DMS79 treated with DMSO at 0.1 percent for 48 hours (cell line): ENCODE measurements at places on chromosomes 7 and 10.

DNA sequence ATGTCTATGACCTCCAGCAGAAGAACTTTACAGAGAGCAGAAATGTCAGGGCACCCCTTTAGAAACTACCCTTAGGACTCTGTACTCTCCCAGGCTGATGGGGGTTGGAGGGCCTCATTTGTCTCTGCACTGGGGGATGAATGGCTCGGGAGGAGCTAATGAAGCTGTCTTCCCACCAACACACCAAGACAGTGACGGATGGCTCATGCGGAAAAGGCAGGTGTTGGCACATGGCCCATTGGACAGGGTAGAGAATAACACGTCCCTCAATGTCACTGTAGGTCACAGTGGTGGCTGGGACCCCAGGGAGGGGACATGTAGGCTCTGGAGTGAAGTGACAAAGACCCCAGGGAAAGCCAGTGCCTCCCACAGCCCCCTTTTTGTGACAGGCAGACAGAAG is 64.0 kb upstream of the PCBD1 start:
- no peak for DNase-seq

- DNase-seq, result peak; percentile 7
Observed at GRCh38 chr10:93288679-93289634, 193.2 kb downstream of the MYOF start.

DNA sequence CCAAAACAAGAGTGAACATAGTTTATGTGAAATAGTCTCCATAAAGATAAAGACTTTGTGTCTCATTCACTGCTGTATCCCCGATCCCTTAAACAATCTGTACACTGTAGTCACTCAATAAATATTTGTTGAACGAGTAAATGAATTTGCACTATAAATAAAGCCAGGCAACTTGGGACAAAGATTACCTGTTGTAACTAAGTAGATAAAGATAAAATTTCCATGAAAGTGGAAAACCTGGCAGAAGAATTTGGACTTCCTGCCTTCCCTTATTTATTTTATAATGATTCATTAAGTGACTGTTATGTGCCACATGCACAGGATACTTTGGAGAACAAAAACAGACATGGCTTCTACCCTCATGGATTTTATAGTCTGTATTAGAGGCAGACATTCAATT is 277.7 kb upstream of the KAT6B start:
- DNase-seq, result no peak

GRCh38 chr7:77199013-77199966 is at the start of gene FGL2:
FGL2 (minus strand) TSS chr7:77199819; CDS start chr7:77199793, 26 bp downstream.
- DNase-seq, result peak; percentile 65

GRCh38 chr7:152402384-152403250 is 33.2 kb downstream of the KMT2C start:
- DNase-seq, result no peak

GRCh38 chr7:69961436-69961835 is 363.2 kb downstream of the AUTS2 start:
- DNase-seq, result no peak

GRCh38 chr7:3916146-3916545 is 615.1 kb downstream of the SDK1 start:
- DNase-seq, result no peak

- no peak for DNase-seq
Observed at GRCh38 chr10:11798845-11799735, 24.1 kb upstream of the PROSER2 start.

DNA sequence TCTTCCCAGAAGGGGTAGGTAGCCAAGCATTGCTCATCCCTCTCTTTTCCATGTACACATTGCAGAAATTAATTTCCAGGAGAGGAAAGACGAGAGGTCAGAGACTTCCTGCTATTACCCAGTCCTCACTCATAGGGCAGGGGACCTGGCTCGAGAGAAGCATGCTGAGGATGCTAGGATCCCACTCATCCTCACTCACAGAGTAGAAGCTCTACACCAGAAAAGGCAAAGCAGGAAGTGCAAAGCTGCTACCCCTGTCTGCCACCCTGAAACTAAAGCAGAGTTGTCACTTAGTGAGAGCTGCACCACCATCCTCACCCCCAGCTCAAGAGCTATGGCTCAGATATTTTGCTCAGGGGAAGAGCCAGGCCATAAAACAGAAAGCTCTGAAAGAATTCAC is 9.9 kb downstream of the OR9A2 start:
- no peak for DNase-seq

GRCh38 chr7:92527300-92528187 is 776 bp downstream of the PEX1 start:
- peak; percentile 34 for DNase-seq

GRCh38 chr10:69346776-69347175 is 68.5 kb downstream of the HK1 start:
- no peak for DNase-seq

DNA sequence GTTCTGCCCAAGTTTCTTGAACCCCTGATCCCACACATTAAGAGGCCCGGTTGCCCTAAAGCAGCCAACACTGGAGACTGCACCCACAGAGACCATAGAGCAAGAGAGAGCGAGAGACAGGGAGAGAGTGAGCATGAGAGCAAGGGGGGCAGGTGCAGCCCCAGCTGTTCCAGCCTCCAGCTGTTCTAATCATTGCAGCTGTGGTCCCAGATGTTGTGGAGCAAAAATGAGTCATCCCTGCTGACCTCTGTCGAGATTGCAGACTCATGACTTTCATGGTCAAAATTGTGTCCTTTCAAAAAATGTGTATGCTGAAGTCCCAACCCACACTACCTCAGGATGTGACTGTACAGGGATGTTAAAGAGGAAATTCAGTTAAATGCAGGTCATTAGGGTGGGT is 143.9 kb upstream of the FRMD4A start:
- DNase-seq, result no peak

DNA sequence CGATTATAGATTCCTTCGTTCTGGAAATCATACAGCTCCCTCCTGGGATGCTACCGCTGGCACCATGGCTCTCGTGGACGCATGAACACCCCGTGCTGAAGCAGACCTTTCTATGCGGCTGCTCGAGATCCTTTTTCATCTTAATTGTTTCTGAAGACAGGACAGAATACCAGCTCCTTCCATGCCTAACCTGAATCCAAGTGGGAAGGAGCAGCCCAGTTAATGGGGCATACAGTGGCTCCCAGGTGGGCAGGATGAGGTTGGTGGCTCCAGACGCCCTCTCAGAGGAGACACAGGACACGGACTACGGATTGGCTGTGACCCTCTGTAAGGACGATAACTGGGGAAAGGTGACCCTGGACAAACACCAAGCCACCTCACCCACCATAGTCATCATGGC is 18.4 kb upstream of the LOXL4 start:
- DNase-seq, result no peak

- DNase-seq, result no peak
Observed at GRCh38 chr10:130424418-130424817, 288.2 kb downstream of the GLRX3 start.

DNA sequence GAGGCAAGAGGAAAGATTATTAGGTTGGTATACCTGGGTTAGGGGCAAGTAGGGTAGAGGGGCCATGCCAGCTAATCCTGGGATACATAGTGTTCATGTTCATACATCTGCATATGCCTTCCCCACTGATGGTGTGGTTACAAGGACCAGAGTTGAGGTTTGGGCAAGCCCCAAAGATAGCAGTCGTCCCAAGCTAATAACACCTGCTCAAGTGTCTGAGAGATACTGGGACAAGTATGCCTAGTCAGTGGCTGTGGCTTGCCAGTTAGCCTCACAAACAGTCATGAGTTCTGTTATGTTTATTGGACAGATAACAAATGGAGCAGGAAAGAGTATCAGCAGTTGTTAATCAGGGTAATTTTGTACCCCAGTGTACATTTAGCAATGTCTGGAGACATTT is 139.6 kb downstream of the ADAM22 start:
- DNase-seq, result no peak

- DNase-seq, result no peak
Observed at GRCh38 chr7:64849924-64850499, 53.1 kb upstream of the ZNF273 start.

- no peak for DNase-seq
Observed at GRCh38 chr7:147483634-147484292, 1106.8 kb upstream of the C7orf33 start.

GRCh38 chr7:12719141-12719919 is 31.9 kb downstream of the ARL4A start:
- DNase-seq, result no peak

GRCh38 chr10:109966961-109967738 is 40.6 kb upstream of the ADD3 start:
- no peak for DNase-seq

DNA sequence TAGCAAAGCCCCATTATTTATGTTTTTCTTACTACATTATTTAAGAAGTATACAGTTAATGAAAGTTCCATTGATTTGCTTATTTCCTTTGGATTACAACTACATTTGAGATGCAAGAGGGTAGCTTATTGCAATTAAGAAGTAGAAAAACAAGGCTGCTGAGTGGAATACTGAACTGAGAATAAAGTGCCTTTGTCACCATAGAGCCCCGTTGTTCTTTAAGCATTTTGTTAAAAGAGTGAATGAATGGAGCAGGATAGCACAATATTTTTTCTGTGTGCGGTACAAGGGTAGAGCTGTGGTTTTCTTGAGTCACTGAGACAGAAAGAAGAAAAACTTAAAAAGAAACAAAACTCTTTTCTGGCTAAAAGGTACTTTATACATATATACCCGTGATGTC is 45.6 kb downstream of the ZNF277 start:
- no peak for DNase-seq

- no peak for DNase-seq
Observed at GRCh38 chr7:132531562-132531961, 44.7 kb downstream of the PLXNA4 start.

- no peak for DNase-seq
Observed at GRCh38 chr7:45151131-45151684, 6.4 kb upstream of the RAMP3 start.

DNA sequence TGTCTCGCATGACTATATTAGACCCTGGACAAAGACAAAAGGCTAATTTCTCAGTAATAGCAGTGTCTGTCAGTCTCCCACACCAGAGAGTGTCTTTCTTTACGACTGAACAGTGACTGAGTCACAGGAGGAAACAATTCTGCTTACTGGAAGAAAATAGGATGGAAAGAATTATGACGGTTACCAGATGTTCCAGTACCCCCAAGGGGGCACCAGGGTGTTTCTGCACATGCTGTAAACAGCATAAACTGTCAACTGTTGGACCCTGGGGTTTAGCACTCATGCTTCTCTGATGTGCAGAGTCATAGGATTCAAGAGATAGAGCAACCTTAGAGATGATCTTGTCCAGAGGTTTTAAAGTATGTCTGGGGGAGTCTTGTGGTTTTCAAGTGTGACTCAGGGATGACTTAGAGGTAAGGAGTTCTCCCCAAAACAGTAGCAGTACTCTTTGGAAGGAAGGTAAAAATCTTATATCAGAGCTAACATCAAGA is 291.7 kb downstream of the THSD7A start:
- DNase-seq, result no peak

- DNase-seq, result no peak
Observed at GRCh38 chr10:89555688-89556445, 20.5 kb upstream of the SLC16A12 start.

DNA sequence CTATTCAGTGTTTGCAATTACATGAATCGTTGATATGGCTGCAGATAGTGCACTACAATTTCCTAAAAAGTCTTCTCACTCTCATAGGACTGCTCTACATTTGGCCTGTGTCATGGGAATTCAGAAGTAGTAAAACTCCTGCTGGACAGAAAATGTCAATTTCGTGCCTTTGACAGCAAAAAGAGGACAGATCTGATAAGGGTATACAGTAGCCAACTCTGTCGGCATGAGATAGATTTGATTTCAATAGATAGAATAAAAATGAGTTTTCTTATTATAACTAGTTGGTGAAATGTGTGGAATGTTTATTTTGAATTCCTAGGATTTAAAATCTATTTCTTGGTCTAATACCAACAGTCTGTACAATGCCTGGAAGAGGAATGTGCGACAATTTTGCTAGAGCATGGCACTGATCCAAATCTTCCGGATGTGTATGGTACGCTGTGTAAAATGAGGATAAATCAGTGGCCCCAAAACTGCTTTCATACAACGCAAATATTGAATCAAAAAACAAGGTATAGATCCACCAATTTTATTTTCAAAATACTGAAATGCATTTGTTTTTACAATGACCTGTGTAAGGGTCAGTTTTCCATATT is 133.5 kb upstream of the CDK13 start:
- DNase-seq, result no peak

GRCh38 chr7:95454438-95455045 is 19.7 kb upstream of the PON2 start:
- no peak for DNase-seq

GRCh38 chr7:157432541-157432956 is 95.7 kb downstream of the DNAJB6 start:
- peak; percentile 75 for DNase-seq

- no peak for DNase-seq
Observed at GRCh38 chr10:70622981-70623844, 20.7 kb upstream of the PRF1 start.

DNA sequence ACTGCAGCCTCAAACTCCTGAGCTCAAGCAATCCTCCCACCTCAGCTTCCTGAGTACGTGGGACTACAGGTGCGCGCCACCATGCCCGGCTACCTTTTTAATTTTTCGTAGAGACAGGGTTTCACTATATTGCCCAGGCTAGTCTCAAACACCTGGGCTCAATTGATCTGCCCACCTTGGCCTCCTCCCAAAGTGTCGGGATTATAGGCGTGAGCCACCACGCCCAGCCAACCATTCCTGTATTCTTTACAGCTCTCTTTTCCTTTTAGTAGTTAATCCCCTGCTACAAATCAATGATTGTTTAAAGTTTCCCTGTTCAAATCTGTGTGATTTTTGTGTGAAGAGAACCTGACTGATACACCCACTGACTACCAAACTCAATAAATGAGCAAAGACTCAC is 75.4 kb upstream of the SVIL start:
- DNase-seq, result no peak

DNA sequence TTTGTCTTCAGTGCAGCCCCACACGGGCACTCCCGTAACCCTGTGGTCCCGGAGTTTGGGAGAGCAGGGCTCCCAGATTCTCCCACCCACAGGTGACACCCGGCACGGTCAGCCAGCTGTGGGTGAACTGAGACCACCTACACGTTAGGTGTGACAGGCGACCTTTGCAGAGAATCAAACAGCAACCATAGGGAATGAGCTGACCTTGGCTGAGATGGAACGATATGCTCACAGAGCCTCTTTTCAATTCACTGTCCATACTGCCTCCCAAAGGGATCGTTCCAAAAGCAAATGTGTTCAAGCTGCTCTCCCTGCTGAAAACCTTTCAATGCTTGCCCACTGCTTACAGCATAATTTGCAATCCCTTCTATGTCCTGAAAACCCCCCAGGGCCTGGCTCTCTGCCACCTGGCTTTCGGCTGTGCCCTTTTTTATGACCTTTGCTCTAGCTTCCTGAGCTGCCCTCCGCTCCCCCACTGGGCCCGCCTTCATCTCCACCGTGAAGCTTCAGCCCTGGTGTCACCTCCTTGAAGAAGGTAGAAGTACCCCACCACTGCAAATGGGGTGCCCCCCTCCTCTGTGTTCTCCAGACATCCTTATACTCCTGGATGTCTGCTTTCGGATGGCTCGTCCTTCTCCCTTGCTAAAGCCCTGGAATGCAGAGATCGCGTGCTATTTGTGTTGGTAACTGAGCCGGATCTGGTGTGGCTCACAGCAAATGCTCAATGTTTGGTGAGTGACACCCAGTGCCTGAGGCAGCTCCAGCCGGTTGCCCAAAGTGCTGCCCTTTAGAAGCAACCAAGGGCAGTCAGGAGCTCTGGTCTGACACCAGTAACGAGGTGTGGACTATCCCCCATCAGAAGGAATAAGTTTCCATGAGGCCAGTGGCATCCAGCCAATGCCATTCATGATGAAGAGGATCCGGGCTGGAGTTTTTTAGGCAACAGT is 90.4 kb downstream of the KIAA1549 start:
- DNase-seq, result no peak
